BJ (cell line): ENCODE measurements at places on chromosomes 7 and 10. TPM values are rescaled to one million over a fixed set of nuclear protein-coding genes. Genes with fewer than 3 reads are reported as not detected.

The OR2A7 gene
- 0.53 and 0.86 TPM in 2 replicates for polyA plus RNA-seq

The FGF8 gene
- not detected in 2 replicates for polyA plus RNA-seq

The SPDYE8 gene
- not detected in 2 replicates for polyA plus RNA-seq

The PDE6C gene
- not detected in 2 replicates for polyA plus RNA-seq

The GALNT17 gene
- polyA plus RNA-seq: not detected in 2 replicates

The SLC26A5 gene
- not detected in 2 replicates for polyA plus RNA-seq

The HOXA9 gene
- polyA plus RNA-seq: 12.6 and 15.0 TPM in 2 replicates

The TMEM209 gene
- polyA plus RNA-seq: 15.5 and 19.2 TPM in 2 replicates

The FOXP2 gene
- 0.59 and 0.66 TPM in 2 replicates for polyA plus RNA-seq

The TNRC18 gene
- polyA plus RNA-seq: 18.1 and 20.1 TPM in 2 replicates

The POP7 gene
- 24.5 and 35.2 TPM in 2 replicates for polyA plus RNA-seq

The INSYN2A gene
- 0.04 and 0.06 TPM in 2 replicates for polyA plus RNA-seq

The ADGRA1 gene
- polyA plus RNA-seq: not detected in 2 replicates

The HOGA1 gene
- 0.17 and 0.23 TPM in 2 replicates for polyA plus RNA-seq

The NEUROG3 gene
- polyA plus RNA-seq: not detected in 2 replicates
